ENCODE measurements at places on chromosomes 7 and 10.

DNA sequence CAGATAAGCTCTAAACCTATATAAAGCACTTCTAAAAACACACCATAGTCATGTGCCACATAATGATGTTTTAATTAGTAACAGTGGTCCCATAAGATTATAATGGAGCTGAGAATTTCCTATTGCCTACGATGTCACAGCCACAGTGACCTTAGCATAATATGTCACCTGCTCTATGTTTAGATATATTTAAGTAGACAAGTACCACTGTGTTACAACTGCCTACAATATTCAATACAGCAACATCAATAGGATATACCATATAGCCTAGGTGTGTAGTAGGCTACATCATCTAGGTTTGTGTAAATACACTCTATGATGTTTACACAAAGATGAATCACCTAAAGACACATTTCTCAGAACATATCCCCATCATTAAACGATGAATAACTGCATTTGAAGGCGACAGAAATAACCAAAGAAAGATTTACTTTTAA lies 24.5 kb downstream of the GPR22 start:
- no peak for DNase-seq

GRCh38 chr10:63412304-63412703 lies 53.5 kb downstream of the JMJD1C start:
- DNase-seq, result no peak

- no peak for DNase-seq
Measured at GRCh38 chr7:157005456-157006204, 4.8 kb downstream of the MNX1 start.

GRCh38 chr7:30836991-30837390 lies 65.8 kb downstream of the MINDY4 start:
- no peak for DNase-seq

DNA sequence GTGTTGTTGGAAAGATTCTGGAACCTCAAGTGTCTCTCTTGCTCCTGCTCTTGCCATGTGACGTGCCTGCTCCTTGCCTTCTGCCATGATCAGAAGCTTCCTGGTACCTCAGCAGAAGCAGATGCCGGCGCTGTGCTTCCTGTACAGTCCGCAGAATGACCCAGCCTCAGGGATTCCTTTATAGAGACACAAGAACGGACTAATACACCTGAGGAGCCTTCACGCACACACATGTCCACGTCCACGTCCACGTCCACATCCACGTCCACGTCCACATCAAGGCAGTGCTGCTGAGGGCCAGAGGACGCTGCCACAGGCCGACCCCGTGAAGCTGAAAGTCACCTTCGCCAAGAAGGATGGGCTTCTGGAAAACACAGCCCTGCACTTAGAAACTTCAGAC lies 190.1 kb downstream of the MAD1L1 start:
- no peak for DNase-seq

GRCh38 chr7:91568138-91568537 lies 303.9 kb downstream of the FZD1 start:
- DNase-seq, result no peak

DNA sequence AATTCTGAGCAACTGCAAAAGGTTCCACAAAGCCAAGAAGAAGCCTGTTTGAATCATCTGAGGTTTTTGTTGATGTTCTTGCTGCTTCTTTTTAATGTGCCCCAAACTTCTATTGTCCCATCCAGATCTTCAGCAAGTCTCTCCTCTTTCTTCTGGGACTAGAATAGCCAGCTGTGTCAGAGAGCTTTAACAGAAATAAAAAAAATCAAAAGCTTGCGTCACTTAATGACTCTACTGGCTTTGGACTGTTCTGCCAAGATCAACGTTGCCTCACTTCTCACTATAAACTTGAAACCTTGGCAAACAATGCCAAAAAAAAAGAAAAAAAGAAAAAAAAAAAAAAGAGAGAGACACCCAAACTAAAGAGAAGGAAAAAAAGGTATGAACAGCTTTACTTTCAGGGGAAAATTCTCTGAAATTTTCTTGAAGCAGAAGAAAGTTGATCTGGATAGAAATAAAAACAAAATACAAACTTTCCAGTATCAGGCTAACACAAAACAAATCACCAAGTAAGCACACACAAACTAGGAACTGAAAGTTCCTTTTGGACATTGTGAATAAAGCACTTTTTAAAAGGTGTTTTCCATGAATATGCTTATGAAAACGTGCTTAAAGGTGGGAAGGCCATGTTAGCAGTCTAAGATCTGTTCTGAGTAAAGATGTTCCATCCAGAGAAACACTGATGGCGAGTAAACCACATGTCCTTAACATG lies 14.8 kb downstream of the USP54 start:
- no peak for DNase-seq

GRCh38 chr10:13729586-13730305 lies 143.0 kb downstream of the PRPF18 start:
- DNase-seq, result no peak

DNA sequence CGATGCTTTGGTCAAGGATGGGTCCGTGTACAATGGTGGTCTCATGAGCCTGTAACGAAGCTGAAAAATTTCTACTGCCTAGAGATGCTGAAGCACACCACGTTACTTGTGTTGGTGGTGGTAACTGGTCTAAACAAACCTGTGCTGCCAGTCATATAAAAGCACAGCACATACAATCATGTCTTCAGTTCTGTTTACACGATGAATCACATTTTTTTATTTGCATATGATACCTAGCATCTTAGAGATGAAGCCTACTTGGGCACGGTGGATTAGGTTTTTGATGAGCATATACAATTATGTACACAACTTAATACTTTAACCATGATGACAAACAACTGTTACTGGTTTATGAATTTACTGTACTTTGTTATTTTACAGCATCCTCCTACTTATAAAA lies 201.0 kb downstream of the ZMYND11 start:
- DNase-seq, result no peak

GRCh38 chr7:131538813-131539179 lies 17.6 kb downstream of the PODXL start:
- no peak for DNase-seq

DNA sequence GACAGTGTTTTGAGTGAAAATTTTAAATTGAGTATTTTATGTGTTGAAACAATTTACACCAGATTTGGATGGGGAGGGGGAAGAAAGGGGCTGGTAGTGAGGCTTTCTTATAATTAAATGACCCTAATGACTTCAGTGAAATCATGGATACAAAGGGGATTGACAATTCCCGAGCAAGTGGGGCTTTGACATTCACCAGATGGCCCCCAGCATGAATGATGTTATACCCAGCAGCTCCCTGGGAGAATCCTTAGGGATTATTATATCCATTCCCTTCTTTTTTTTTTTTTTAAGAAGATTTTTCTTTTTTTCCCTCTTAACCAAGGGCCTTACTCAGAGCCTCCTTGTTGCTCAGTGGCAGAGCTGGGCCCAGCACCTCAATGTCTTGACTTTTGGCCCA lies 17.9 kb downstream of the PLPP4 start:
- DNase-seq, result no peak

GRCh38 chr7:14148974-14149373 lies 159.5 kb upstream of the ETV1 start:
- DNase-seq, result no peak

GRCh38 chr10:31621733-31622132 lies 302.7 kb downstream of the ZEB1 start:
- no peak for DNase-seq

GRCh38 chr10:5575482-5576153 lies 50.9 kb downstream of the CALML3 start:
- no peak for DNase-seq

DNA sequence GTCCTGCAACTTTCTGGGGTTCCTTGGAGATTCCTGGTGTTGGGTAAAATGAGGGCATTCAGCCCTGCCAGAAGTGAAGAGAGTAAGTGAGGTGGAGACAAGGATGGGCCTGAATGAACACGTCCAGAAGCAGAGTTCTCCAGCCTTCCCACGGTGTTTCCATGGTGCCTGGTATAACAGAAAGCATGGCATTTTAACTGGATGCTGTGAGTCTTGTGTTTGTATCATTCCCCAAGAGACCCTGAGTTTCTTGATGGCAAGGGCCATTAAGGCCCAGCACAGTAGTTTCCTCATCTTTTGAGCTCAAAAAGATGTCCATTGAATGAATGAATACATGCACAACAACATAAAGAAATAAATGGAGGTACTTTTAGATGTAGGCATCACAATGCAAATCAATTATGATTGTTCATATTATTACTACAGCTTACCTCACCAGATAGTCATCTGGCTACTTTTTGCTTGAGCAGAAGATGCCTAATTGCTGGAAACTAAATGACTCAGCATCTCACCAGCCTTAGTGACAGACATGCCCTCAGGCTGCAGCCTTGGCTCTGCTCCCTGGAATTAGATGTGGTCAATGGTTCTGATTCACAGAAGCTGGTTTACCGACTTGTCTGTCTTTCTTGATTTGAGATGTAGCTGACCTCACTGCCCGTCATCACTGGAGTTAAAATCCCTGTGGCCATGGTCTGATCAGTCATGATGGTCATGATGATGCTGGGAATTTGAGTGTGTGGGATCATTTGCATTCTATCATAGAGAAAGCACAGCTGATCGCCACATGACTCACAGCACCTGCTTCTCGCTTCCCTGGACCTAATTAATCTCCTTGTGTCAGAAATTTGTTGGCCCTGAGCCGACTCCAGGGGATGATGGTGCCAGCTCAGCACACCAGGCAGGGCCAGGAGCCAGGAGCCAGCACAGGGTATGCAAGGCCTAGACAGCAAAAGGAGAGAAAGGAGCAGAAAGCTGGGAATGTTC lies 83.9 kb downstream of the CXCL12 start:
- DNase-seq, result no peak

DNA sequence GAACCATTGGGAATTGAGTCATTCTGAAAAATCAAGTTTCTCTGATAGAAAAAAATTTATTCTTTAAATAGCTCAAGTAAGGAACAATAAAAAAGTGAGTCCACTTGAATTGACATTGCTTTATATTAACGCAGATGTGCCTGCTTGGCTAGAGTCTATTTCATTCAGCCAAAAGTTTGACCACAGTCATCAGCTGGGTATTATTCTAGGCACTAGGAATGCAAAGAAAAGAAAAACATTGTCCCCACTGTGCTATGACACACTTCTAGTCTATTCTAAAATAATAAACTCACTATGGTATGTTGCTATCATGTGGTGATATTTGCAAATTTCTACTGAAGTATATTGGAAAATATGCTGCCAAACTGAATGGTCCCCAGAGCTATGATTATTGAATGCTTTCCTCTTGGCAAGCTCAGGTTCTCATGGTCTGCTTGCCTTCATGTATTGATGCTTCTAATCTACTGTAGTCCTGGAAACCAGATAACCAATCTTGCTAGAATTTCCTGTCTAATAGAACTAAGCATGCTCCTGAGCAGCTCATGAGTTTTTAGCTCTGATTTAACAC lies 8.3 kb downstream of the SFRP4 start:
- DNase-seq, result no peak

DNA sequence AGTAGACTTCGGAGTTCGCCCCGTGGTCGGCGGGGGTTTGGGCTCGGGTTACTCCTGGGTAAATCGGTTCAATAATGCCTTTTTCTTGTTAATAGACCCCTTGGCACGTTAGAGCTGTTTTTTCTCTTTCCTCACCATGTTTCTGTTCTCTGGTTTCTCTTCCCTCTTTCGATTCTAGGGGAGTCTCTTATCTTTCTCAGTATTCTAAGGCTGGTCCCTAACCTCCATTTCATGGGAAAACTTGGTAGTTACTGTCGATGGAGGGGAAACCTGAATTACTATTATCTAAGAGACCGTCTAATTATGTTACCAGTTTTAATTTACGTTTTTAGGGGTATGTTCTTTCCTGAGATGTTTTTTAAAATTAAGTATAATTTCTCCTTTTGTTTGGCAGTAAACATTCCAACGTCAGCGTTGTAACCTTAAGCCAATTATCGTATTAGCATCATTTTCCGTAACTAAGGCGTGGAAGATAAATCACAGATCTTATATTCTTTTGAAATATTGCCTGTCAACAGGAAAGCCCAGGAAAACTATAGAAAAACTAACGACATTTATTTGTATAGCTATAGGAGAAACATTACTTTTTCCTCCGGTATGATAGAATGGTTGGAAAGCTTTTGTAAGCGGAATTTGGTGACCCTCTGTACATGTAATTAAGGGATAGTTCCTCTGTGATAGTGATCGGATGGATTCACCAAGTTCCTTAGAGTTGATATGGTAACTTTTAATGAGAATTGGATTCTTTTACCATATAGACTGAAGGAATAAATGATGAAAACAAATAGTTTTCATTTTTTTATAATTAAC lies 847 bp downstream of the BTAF1 start:
- no peak for DNase-seq

DNA sequence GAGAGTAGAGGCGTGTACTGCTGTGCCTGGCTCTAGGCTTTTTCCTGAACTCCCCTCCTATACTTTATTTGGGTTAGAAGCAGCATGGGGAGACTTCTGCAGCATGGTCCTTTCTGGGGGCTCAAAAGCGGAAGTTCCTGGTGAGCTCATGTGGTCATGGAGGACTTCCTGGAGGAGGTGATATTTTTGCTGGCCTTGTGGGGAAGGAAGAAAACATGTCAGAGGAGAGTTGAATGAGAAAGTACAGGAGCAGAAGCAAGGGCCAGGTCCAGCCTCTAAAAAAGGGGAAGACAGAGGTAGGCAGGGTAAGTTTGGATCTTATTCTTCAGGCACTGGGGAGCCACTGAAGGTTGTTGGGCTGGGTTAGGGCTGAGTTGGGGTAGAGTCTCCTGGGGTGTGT lies 45.5 kb downstream of the CASTOR2 start:
- DNase-seq, result no peak

DNA sequence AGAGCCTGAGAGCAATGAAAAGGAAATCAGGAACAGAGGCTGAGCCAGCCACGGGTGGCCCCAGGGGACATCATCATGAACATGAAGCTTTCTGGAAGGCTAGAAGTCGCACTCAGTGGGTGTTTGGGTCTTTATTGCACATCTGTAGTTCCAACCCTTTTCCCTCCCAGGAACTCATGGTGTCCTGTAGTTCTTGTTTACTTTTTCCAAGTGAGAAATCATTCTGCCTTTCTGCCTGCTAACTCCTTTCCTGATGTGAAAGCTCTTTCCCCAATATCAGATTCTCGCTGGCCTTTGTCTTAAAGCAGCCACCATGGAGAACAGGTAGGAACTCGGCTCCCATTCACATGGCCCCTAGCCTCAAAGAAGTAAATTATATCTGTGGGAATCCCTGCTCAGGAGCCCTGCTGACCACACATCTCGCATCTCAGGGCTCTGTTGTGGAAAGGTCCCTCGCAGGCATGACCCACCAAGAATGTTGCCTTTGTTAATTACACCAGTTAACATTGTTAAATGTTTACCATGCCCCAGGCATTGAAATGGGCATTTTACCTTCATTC lies 542.7 kb downstream of the TNS3 start:
- DNase-seq, result no peak

DNA sequence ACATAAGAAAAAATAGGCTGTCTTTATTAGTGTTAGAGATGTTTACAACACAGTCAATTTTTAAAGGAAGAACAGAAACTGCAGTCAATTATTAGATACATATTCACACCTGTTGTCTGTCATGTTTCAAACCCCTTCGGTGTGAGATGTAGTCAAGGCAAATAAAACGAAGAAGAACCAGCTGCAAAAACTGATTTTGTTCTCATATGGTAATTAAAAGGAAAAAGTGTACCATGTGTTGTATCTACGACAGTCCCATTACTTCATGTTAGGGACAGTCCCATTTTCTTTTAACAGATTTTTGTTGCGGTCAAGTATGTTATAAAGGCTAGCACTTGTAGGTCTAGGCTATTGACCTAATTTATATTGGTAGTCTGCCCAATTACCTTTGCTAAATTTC lies 149.4 kb downstream of the LRRN3 start:
- DNase-seq, result no peak

GRCh38 chr10:61049386-61049785 lies 105.4 kb upstream of the RHOBTB1 start:
- DNase-seq, result no peak

All from stimulated activated CD4-positive, alpha-beta T cell treated with anti-CD3 and anti-CD28 coated beads, TNF-alpha, amount 100 ng/mL, for 4 hours (primary cell).